Liver (tissue), 10 donors: ENCODE measurements at places on chromosomes 13 and 19. TPM values are rescaled to one million over a fixed set of nuclear protein-coding genes. Genes with fewer than 3 reads are reported as not detected.

GRCh38 chr13:65613004-65613403 is 1617.1 kb downstream of the PCDH9 start:
- DNase-seq, result no peak

DNA sequence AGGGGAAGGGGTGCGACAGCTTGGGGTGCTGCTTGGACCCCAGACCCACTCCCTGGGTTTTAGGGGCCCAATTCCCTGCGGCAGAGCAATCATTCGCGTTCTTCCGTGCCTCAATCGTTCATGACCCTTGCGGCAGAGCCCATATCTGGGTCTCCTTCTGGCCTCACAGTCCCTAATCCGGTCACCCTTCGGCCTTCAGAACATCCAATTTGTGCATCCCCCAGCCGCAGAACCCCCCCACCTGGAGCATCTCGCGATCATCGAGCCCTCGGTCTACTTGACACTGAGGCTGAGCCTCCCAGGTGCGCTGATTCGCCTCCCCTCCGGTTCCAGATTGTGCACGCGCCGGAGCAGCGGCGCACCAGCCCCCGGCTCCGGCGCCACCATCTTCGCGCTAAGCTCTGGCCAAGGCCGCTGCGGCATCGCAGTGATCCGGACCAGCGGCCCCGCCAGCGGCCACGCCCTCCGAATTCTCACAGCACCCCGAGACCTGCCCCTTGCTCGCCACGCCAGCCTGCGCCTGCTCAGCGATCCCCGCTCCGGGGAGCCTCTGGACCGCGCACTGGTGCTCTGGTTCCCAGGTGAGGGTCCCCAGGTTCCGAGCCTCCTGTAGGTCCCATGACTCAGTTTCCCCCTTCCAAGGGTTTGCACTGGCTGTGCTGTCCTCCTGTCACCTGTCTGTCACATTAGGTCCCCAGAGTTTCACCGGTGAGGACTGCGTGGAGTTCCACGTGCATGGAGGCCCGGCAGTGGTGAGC is 501 bp downstream of the GTPBP3 start:
- peak; percentile 62 for DNase-seq

DNA sequence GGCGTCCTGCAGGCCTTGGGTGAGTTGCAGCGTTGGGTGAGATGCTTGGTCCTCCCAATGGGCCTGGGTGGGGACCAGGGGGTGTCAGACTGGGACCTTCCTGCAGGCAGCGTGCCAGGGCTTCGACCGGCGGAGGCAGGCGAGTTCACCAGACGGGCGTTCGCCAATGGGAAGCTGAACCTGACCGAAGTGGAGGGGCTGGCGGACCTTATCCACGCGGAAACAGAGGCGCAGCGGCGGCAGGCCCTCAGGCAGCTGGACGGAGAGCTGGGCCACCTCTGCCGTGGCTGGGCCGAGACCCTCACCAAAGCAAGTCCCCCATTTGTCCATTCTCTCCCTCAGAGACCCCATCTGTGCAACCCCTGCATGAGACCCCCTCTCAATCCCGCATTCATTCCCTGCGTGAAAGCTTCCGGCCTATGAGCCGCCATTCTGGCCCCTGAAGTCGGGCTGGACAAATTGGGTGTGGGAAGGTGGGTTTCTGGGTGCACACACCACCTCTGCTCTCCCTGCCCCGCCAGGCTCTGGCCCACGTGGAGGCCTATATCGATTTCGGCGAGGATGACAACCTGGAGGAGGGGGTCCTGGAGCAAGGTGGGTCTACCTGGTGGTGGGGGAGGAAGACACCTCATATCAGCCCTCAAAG is 1.2 kb downstream of the GTPBP3 start:
- no peak for DNase-seq

DNA sequence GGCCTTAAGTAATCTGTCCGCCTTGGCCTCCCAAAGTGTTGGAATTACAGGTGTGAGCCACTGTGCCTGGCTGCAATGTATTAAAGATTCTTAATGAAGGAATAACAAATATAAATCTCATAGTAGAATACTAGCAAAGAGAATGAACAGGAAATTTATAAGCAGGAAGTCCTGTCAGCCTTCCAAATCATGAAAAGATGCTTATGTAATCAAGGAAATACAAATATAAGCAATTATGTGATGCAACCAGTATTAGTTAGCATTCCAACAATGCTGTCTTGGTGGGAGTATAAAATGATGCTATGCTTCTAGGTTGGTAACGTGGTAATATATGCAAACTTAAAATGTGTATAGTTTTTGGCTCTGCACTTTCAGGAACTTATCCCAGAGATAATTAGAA is 133.8 kb downstream of the PDS5B start:
- no peak for DNase-seq

GRCh38 chr19:47613165-47614020 is 4.5 kb downstream of the BICRA start:
- no peak for DNase-seq

GRCh38 chr19:48646722-48647216 is 782 bp upstream of the CA11 start:
- DNase-seq, result no peak

DNA sequence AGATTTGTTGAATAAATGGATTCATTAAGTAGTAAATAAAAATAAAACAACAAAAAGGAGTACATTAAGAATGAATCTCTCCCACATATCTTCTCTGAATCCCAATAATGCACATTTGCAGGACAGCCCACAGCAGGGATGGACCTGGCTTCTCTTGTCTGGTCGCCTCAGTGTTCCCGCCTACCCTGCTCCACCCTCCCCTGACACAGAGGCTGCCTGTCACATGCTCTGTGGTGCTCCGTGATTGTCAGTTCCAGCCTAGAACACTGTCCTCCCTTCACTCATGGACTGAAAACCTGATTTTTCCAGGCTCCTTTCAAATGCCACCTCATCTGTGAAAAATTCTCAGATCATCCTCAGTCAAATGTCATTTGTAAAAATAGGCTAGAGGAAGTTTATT is 94.5 kb upstream of the GPR12 start:
- DNase-seq, result no peak

GRCh38 chr19:15390814-15391213 is 11.2 kb upstream of the AKAP8 start:
- no peak for DNase-seq

DNA sequence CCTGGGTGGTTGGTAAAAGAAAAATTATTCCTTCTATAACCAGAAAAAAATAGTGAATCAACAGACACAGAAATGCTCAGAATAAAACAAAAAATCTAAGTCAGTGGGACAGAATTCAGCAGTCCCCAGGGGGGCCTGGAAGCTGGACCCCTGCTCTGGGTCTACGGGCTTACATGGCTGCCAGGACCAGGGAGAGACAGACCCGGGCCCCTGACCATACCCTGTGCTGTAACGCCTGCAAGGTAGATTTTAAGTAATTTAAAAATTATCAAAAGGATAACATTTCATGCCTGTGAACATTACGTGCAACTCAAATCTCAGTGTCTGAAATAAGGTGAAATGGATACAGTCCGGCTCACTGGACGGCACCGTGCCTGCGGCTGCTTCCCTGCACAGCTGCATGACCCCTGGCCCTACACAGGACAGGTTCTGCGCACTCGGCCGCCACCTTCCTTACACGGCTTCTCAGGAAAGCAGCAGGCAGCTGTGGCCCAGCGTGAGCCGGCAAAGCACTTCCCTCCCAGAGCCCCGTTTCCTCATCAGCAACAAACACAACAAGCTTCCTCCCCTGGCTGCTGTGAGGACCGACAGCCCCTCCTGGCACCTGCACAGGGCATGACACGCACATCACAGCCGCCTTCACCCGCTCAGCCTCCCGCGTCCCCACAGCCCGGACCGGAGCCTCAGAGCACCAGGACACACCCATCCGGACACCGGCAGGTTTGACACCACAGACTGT is 22.2 kb downstream of the RASA3 start:
- DNase-seq, result no peak

GRCh38 chr13:65401315-65401714 is 1828.8 kb downstream of the PCDH9 start:
- DNase-seq, result no peak

GRCh38 chr13:40228496-40228895 is 437.9 kb downstream of the FOXO1 start:
- no peak for DNase-seq

DNA sequence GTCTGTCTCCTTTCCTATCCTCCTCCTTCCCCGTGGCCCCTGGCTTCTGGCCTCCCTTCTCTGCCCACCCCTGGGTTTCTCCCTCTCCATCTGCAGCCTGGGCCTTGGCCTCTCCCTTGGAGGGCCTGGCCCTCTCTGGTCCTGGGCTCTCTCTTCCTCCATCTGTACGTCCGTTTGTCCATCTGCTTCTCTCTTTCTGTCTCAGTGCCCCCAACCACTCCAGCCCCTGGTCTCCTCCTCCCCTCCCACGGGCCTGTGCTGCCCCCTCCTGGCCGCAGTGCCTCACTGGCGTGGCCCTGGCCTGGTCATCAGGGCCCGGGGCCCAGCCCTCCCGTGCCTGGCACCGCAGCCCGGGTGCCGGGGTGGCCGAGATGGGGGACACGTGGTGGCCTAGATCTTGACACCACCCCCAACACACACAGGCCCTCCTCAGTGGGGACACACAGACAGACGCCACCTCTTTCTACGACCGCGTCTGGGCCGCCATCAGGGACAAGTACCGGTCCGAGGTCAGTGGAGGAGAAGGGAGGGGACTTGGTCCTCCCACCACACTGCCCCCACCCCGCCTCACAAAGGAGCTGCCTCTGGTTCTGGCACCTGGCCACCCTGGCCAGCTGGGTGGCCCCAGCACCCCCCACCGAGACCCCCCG is 11.3 kb downstream of the PRKCSH start:
- DNase-seq, result peak; percentile 74

DNA sequence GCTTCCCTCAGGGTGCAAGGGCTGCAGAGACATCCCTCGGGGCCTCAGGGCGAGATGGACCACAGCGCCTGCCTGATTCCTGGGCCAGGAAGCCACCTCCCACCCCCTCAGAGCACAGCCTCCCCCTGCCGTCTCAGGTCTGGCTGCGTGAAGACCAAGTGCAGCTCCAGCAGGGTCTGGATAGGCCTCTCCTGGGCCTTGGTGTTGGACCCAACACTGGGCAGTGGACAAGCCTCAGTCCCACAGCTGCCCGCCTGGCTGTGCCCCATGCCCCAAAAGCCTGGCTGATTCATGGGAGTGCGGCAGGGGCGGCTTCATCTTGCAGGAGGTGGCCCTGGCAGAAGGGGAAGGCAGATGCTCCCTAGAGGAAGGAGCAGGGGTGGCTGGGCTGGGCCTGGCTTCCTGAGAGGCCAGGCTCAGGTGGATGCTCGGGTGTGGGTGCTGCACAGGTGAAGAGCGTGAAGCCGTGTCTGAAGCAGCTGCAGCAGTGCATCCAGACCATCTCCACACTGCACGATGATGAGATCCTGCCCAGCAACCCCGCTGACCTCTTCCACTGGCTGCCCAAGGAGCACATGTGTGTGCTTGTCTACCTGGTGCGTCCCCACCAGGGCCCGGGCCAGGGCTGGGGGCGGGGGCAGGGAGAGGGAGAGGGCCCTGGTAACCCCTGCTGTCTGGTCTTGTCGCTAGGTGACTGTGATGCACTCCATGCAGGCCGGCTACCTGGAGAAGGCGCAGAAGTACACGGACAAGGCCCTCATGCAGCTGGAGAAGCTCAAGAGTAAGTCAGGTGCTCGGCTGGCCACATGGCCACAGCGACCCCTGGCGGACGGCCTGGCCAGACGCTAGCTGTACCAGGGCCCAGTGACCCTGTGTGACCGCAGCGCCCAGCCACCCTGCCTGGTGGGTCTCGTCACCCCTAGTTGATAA is 21.7 kb downstream of the MAU2 start:
- peak; percentile 78 for DNase-seq

DNA sequence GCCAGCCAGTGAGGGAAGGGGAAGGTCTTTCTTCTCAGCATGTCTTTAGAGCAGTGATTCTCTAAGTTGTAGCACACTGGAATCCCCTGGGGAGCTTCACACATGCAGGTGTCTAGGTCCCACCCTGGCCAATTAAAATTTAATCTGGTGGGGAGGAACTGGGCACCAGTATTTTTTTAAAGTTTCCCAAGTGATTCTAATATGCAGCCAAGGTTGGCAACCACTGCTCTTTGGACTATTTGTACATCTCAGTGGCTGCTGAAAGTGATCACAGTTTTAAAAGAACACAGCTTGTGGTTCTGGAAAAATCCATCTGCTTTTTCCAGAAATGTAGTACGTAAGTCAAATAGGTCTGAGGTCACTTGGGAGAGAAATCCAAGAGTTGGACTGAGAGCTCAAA is 10.7 kb upstream of the KATNAL1 start:
- no peak for DNase-seq

DNA sequence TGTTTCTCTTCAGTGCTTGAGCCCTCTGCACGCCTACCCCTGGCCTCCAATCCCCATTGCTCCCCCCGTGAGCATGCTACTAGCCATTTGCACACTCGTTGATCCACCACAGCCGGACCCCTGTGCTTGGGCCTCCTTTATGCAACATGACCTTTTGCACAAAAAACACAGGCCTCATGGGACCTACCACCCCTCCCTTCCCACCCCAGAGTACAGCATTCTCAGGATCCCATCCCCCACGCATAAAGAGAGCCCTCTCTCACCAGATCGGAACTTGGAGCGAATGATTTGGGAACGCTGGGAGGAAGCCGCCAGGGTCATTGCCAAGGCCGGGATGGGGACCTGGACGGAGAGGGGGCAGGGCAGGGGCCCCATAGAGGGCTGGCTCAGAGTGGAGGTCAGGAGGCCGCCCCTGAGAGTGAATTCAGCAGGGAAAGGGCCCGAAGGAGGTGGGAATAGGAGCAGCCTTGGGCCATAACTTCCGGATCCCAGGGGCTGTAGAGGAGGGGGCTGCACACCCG is 754 bp downstream of the MAMSTR start:
- DNase-seq, result no peak

GRCh38 chr13:21625366-21625765 is 21.4 kb upstream of the MICU2 start:
- DNase-seq, result no peak

DNA sequence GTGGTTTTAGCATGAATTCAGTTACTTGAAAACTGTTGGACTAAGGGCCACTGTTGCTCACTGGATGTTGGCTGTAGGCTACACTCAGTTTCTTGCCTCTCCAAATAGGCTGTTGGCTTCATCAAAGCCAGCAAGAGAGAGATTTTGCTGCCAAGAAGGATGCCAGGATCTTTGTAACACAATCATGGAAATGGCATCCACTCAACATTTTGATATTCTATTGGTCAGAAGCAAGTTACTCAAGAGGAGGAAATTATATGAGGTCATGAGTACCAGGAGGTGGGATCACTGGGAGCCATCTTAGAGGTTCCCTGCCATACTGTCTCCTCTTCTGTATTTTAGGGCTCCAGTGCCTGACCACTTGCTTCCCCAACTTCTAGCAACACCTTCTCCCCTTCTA is 30.6 kb downstream of the SYDE1 start:
- no peak for DNase-seq

- no peak for DNase-seq
Measured at GRCh38 chr13:44155422-44156293, 218.0 kb upstream of the SERP2 start.

Gene ZNF571
- 0.63 TPM for polyA plus RNA-seq

Gene SPACA6
- polyA plus RNA-seq, result 1.2 TPM

Gene IFT88
- 13.5 TPM for polyA plus RNA-seq

Gene ZNF737
- polyA plus RNA-seq, result 0.67 TPM

Gene SIAH3
- not detected for polyA plus RNA-seq

Gene C13orf42
- polyA plus RNA-seq, result not detected

Gene EDNRB
- 13.5 TPM for polyA plus RNA-seq

Gene ABHD13
- polyA plus RNA-seq, result 5.8 TPM

Gene SMIM17
- polyA plus RNA-seq, result not detected

Gene DCUN1D2
- polyA plus RNA-seq, result 4.0 TPM
